ENCODE measurements at places on chromosomes 1 and 21.

GRCh38 chr21:41387042-41387819 is 25.4 kb downstream of the MX2 start:
- no peak for DNase-seq

DNA sequence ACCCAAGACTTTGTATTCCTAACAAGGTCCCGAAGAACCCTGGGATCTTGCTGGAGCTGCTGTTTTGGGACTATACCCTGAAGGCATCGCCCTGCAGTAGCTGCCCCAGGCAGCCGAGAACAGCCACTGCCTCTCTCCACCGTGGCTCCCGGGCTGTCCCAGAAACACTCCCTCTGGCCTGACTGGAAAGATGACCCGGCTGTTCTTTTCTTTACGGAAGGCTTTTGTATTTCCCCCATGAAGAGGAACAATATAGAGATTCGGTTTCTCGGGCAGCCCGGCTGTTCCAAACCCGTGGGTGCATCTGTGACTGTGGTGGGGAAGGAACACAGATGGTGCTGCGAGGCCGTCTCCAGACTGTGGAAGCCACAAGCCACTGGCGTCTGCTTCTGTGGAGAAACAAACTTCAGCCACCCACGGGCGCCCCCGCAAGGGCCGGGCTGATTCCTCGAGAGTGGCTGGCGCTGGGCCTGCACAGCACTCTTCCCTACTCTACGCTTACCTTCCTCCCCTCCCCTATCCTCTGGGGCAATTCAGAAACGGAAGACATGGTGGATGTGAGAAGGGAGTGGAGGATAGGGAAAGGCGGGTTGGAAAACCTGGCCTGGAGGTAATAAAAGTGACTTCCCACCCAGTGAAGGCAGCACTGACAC is 33.7 kb upstream of the VASH2 start:
- peak; percentile 68 for DNase-seq

DNA sequence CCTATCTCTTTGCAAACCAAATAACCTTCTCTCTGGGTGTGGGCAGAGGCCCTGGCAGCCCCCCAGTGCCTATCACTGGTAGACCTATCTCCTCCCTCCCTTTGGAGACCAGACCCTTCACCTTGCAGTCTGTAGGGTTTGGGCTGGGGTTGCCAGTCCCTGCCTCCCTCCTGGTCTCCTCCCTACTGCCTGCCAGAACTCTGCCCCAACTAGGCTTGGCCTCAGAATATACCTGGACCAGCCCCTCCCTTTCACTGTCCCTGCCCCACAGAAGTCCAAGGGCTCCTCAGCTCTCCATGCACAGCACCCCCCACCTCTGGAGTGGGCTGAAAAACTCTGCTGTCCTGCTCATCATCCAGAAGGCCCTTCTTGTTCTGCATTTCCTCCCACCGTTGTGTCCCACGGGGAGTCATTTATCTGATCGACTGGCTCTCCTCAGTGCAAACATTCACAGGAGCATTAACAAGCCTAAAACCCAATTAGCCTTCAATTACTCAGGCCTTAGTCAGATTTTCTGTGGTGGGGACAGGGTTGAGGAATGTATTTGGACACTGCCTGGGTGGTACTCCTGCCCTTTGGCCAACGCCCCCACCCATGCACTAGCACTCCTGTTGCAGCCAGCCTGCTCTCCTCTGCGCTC is 27.7 kb upstream of the DMBX1 start:
- DNase-seq, result no peak

DNA sequence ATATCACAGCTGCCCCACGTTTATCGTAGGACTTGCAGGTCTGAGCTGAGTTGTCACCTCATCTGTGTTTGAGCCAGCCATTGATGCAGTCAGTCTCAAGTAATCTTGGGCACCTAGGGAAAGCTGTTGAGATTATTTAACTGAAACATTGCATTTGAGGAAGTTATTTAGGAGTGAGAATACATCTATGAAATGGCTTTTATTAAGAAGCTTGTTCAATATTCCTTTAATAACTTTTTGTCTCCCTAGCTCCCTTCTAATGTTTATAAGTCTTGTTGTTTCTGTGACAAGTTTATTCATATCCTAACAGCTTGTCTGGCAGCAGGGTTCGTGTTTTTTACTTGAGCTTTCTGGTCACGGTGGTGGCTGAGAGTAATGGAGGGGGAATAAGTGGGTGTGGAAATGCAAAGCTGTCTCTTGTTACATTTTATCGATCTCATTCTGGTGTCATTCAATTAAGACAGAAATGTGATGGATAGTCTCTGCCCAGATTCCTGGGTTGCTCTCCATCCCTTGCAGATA is 555.9 kb downstream of the USP25 start:
- no peak for DNase-seq

DNA sequence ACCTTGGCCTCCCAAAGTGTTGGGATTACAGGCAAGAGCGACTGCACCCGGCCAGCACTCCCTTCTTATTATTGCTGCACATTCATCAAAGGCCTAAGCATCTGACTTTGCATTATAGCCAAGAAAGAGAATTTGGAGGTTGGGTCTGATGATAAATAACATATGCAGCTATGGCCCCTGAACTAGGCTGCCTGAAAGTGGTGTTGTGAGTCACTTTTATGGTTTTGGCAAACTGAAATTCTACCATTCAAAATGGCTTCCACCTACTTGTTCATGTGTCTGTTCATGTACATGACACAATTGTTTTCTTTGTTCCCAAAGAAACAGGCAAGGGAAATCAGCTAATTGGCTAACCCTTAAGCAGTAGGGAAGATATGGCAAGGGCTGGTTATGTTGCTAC is 25.0 kb upstream of the UAP1 start:
- no peak for DNase-seq

DNA sequence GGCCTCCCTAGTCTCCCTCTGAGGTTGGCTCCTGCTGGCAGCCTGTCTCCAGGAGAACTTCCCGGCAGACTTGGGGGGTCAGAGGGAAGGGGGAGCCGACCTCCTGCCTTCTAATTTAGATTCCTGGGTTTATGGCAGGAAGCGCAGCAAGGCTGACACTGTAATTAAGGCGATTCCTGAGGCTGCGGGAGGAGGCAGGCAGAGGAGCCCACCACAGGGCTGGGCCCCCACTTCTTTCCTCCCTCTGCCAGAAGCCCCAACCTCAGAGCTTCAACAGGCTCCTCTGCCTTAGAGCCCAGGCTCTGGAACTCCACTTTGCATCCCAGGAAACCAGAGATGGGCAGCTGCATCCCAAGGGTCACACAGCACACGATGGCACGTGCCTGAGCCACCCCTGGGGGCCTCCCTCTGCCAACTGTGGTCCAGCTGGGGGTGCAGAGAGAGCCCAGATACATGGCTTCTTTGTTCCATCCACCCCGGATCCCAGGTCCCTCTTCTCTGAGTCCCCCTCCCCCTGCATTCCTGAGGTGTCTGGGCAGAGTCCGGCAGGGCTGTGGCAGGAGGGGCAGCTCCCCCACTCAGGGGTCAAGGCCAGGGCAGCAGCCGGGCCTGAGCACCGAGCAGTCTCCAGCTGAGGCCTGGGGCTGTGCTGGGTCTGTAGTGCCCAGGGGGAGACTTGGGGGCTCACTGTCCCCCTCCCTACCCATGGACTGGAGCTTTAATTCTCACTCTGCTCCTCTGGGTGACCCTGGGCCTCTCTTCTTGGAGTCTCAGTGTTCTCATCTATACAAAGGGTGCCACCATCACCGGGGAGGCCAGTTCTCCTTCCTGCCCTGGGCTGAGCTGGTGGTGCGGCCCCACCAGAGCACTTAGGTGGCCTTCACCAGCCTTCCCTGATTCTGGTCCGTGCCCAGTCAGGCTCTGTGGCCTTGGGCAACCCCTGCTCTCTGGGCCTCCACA is 39.4 kb upstream of the FAM131C start:
- no peak for DNase-seq

- no peak for DNase-seq
Observed at GRCh38 chr1:161784968-161785367, 18.8 kb downstream of the ATF6 start.

GRCh38 chr1:58573138-58573537 is 3.9 kb downstream of the TACSTD2 start:
- DNase-seq, result no peak

GRCh38 chr1:41327383-41327999 is 33.7 kb upstream of the FOXO6 start:
- DNase-seq, result peak; percentile 80

DNA sequence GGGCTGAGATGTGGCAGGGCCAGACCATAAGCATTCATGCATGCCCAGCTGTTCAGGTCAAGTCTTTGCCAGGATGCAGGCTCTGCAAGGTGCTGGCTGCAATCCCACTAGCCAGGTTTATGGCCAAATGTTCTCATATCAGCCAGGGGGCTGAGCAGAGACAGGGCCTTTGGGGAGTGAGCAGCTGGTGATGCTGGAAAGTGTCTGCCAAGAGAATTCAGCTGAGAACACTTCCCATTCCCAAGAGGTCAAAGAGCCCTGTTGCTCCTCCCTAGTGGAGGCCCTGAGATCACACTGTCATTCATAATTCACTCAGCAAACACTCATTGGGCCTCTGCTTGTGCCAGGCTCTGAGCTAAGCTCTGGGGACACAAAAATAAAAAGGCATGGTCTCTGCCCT is 150.3 kb downstream of the DMRTA2 start:
- DNase-seq, result peak; percentile 82

GRCh38 chr1:175978926-175979325 is 228.2 kb downstream of the COP1 start:
- DNase-seq, result no peak

DNA sequence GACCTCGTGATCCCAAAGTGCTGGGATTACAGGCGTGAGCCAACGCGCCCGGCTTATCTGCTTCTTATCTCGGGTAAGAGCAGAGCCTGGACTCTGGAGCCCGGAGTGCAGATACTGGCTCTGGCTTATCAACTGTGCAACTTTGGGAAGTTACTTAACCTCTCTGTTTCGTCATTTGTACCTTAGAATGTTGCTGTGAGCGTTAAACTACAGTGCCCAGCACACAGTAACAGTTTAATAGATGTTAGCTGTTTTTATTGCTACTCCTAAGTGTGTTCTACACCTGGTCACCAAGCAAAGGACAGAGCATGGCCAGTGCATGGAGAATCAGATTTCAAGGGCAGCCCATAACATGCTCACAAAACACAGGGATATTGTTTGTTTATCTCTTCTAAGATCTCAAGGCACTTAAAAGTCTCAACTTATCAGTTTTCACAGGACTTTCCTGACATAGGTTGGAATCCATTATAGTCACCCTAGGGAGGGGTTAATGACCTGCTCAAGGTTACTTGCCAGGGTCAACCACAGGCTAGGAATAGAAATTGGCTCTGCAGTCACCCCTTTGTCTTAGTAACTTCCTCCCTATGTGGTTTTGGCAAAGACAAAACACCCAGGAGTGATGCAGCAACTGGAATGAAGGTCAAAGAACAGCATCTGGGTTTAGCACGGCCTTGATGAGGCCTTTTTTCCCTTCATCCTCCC is 22.5 kb upstream of the SRP9 start:
- no peak for DNase-seq

DNA sequence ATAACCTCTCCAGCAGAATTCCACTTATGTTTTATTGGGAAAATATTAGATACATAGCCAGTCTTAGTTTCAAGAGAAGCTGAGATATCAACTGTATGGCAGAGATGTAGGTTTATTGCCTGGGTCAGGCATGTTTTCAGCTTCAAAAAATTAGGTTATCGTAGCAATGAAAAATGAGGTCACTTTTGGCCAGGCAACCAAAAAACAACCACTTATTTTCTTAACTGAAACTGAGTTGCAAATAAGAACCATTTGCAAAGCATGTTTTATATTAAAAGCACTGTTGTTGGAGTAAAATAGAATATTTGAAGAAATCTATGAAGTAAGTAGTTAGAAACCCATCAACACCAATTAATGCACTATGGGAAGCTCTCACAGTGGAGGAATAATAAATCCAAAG is 5.5 kb upstream of the OR6Y1 start:
- no peak for DNase-seq

GRCh38 chr1:221724931-221725605 is 16.8 kb downstream of the DUSP10 start:
- DNase-seq, result no peak

DNA sequence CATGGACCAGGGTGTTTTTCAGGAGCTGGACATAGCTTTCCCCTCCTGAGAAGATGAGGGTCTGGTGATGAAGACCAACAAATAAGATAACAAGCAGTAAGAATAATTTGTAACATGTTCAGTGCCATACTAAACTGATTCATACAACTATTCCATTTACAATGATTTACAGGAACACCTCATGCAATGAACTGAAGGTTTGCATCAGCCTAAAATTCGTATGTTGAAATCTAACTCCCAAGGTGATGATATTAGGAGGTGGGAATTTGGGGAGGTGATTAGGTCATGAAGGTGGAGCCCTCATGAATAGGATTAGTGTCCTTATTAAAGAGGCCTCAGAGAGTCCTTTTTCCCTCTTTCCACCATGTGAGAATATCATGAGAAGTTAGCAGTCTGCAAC is 15.9 kb upstream of the NIBAN1 start:
- no peak for DNase-seq

- DNase-seq, result no peak
Observed at GRCh38 chr1:15609631-15610030, 7.6 kb upstream of the DDI2 start.

DNA sequence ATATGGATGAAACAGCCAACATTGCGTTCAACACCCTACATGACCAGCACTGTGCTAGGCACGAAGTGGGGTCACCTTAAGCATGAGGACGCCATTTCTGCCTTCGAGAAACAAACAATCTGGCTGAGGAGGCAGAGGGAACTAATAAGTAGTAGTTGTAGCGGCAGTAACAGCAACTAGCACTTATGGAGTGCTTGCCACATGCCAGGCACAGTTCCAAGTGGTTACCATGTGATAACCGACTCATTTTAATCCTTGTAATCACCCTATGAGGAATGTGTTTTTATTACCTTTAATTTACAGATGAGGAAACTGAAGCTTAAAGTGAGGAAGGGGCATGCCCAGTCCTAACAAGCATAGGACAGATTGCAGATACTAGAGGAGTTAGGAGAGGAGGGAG is 33.7 kb downstream of the KCND3 start:
- peak; percentile 68 for DNase-seq

DNA sequence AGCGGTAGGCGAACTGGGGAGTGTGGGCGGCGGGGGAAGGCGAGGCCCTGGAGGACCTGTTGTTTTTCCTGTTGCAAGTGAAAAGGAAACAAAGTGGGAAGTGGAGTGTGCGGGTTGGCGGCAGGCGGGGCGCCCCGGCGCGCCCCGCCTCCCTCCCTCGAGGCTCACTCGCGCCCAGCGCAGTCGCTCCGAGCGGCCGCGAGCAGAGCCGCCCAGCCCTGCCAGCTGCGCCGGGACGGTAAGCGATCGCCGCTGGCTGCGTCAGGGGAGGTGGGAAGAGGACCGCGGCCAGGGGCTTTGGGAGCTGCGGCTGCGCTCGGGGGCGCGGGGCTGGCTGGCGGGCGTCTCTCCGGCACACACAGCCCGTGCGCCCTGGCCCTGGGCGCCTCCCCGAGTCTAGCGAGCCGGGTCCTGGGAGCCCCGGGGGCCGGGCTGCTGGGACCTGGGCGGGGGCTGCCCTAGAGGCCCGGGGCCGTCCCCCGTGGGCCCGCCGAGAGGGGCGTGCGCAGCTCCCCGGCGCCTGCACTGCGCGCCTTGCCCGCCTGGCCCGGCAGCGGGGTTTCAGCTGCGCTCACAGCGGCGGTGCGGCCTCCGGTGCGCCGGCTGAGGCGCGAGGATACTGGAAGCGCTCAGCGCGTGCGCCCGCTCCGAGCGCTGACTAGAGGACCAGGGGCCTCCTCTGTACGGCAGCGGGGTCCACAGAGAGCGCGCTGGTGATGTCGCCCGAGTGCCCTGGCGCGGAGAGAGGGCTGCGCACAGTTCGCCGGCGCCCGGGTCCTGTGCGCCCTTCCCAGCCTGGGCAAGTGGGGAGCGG is at the start of gene PIK3CD:
Gene PIK3CD, plus strand, starts transcription at position 167 of the 814 bp plus-strand sequence. CDS start 58,725 bp downstream, outside the sequence.
- DNase-seq, result peak; percentile 52

- DNase-seq, result no peak
Observed at GRCh38 chr1:38173157-38173831, 126.7 kb upstream of the POU3F1 start.
